HFFc6 (cell line): ENCODE measurements at places on chromosomes 2 and 18. TPM values are rescaled to one million over a fixed set of nuclear protein-coding genes. Genes with fewer than 3 reads are reported as not detected.

DNA sequence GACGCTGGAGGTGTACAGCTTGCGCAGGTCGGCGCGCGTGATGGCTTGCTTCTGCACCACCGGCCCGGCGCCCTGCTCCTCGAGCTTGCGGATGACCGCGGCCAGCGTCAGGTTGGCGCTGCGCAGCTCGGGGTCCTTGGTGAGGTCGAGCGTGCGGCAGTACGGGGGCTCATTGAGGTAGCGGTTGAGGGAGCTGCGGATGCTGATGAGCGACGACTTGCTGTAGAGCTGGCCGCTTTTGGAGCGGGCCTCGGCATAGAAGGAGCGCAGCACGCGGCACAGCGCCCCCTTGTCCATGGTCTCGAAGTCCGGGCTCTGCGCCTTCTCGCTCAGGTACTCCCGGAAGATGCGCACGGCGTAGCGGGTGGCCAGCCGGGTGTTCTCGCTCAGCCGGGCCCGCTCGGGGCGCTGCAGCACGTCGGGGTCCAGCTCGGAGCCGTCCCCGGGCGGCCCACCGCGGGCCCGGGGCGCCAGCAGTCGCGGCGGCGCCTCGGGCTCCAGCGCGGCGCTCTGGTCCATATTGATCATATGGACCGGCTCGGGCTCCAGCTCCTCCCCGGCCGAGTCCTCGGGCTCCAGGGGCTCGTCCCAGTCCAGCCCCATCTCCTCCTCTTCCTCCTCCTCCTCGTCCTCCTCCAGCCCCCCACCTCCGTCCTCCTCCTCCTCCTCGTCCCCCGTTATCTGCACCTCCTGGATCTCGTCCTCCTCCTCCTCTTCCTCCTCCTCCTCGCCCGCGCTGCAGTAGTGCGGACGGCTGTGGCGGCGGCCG, 523 bp downstream of the KCTD1 start:
- H3K4me1 ChIP-seq, result peaks cover 44% of the 10 kb centered on the region
- peaks cover 9% of the 10 kb centered on the region; the same call in 1 of the 2 replicates for H3K36me3 ChIP-seq
- no peak overlapping the region for H3K27ac ChIP-seq

DNA sequence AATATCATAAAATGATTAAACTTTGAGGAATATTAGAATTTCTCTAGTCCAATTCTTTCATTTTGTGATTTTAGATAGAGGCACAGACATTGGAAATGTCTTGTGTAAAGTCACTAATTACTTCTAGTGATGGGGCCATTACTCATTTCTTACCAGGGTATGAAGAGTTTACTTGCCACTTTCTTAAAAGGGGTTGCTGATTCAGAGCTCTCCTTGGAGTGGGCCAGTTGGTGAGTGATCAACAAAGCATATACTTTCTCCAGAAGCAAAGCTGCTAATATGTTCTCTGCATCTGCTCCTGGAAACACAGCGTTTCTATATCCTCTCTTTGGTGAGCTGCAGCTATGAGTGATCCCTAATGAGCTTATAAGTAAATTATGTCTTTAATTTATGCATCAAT, 408.9 kb upstream of the LRATD1 start:
- H3K4me1 ChIP-seq, result no peaks in the 10 kb centered on the region
- H3K36me3 ChIP-seq, result no peaks in the 10 kb centered on the region; the same call in 1 of the 2 replicates
- no peak overlapping the region for H3K4me3 ChIP-seq
- no peak for DNase-seq
- no peaks in the 10 kb centered on the region for H3K27me3 ChIP-seq

- H3K27ac ChIP-seq, result no peak overlapping the region
- no peak for DNase-seq
- peaks cover 9% of the 10 kb centered on the region for H3K27me3 ChIP-seq
- no peaks in the 10 kb centered on the region; the same call in 1 of the 2 replicates for H3K36me3 ChIP-seq
- H3K4me3 ChIP-seq, result no peak overlapping the region
- peaks cover 9% of the 10 kb centered on the region; the same call in 1 of the 2 replicates for H3K4me1 ChIP-seq
These were observed 275.3 kb downstream of the EIPR1 start for GRCh38 chr2:3102081-3102921.

MARCHF4 gene
- 46.8 to 70.1 TPM (median 48.9 TPM) in 3 replicates for total RNA-seq

SLC9A2 gene
- total RNA-seq, result not detected in 3 replicates

- no peak overlapping the region for H3K27ac ChIP-seq
- no peak overlapping the region for H3K4me3 ChIP-seq
- peaks cover 9% of the 10 kb centered on the region; the same call in 1 of the 2 replicates for H3K4me1 ChIP-seq
- H3K36me3 ChIP-seq, result peaks cover 10% of the 10 kb centered on the region
- DNase-seq, result no peak
These were observed 172.8 kb downstream of the VAPA start for GRCh38 chr18:10086458-10087210.
